ENCODE measurements at places on chromosomes 3 and 15.

GRCh38 chr15:39127151-39127790, 453.6 kb upstream of the THBS1 start:
- DNase-seq: no peak

- DNase-seq: no peak
Measured at GRCh38 chr3:133866141-133866540, 29.5 kb downstream of the RAB6B start.

DNA sequence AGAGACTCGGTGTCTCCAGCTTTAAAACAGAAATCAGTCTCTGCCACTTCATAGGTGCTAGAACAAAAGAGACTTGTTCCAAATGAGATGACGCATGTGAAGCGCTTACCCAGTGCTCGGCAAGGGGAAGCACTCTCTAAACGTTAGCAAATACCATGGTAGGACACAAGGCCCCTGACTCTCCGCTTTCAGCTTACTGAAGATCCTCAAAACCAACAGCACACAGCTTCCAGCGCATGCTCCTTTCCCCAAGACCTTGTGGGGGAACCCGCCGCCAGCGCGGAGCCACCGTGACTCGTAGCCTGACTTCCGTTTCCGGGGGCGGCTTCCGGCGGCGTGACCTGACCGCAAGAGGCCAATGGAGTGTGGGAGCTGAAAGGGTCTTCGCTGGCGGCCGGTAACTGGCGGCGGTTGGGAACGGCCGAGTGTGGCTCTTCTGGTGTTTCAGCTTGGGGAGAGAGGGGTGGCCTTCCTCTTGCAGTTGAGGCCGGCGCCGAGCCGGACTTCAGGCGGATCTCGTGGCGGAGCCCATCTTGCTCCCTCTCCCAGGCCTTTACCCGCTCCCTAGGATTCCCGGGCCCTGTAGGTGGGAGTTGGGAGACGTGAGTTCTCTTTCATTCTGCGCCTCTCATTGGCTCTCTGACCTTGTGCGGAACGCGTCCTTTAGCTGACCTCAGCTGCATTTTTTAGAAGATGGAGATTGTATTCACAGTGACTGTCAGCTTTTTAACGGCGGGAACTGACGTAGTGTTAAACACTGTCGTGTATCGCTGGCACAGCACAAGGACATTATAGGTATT, at the start of gene THUMPD3:
Gene THUMPD3, plus strand, starts transcription at position 324 of the 800 bp plus-strand sequence. CDS start 2,015 bp downstream, outside the sequence.
- peak; percentile 73 for DNase-seq

GRCh38 chr15:67303490-67304363, 49.1 kb downstream of the IQCH start:
- no peak for DNase-seq

DNA sequence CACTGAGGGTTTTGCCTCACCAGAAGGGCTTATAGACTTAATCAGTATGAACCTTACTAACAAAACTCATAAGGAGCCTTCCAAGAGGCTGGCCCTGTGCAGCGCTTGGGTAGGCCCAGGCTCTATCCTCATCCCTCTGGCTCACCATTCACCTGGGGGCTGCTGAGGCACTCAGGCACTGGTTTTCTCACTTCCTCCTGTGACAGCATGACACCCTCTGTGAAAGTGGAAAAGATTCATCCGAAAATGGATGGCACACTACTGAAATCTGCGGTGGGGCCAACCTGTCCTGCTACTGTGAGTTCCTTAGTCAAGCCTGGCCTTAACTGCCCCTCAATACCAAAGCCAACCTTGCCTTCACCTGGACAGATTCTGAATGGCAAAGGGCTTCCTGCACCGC, 41.3 kb downstream of the PSMD6 start:
- DNase-seq: no peak

DNA sequence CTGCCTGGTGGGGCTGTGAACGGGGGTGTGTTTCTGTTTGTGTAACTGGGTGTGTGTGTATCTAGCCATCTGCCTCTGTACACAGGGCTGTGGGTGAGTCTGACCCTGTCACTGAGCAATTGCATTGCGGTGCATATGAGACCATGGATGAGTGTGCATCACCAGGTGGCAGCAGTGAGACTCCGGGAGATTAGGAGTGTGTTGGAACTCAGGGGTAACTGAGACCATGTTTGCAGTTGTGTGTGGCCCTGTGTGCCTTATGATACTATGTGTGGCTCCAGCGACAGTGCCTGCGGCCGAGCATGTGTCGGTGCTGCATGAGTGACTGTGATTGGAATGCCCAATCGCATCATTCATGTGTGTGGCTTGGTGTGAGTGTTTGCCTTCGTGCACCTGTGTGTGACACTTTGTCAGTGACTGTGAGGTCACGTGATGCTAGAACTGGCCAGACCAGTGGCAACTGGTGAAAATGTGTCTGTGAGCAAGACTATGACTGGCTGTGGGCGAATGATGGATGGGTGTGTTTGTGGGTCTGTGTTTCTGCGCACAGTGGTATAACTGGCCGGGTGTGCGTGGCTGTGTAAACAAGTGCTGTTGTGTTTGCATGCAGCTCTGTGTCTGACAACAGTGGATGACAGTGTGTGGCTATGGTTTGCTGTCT, 14.0 kb downstream of the VILL start:
- DNase-seq: peak; percentile 79

GRCh38 chr3:183360971-183361624, 67.3 kb downstream of the MCF2L2 start:
- no peak for DNase-seq

GRCh38 chr15:66574596-66574950, 8.8 kb upstream of the LCTL start:
- no peak for DNase-seq

- DNase-seq: no peak
Measured at GRCh38 chr15:40933517-40933902, 4.4 kb downstream of the DLL4 start.

DNA sequence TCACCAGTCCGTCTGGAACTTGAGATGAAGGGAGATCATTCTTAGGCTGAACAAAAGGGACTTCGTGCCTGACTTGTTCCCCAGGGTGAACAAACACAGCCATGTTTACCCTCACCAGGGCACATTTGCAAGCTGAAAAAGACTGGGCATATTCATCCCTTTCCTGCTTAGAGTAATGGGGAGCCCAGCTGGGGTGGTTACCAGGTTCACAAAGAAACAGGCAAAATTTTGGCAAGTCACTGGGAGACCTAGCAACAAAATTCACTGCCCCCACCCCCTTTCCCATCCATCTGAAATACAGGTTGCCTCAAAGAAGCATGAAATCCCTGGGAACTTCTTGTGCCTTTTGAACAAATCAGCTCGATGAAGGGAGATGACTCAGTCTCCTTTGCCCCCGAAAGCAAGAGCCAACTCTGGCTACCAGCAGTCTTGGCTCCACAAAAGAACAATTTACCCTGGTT, 775.0 kb downstream of the SQOR start:
- DNase-seq: no peak

GRCh38 chr3:45092132-45093031, 53.8 kb downstream of the CDCP1 start:
- no peak for DNase-seq

DNA sequence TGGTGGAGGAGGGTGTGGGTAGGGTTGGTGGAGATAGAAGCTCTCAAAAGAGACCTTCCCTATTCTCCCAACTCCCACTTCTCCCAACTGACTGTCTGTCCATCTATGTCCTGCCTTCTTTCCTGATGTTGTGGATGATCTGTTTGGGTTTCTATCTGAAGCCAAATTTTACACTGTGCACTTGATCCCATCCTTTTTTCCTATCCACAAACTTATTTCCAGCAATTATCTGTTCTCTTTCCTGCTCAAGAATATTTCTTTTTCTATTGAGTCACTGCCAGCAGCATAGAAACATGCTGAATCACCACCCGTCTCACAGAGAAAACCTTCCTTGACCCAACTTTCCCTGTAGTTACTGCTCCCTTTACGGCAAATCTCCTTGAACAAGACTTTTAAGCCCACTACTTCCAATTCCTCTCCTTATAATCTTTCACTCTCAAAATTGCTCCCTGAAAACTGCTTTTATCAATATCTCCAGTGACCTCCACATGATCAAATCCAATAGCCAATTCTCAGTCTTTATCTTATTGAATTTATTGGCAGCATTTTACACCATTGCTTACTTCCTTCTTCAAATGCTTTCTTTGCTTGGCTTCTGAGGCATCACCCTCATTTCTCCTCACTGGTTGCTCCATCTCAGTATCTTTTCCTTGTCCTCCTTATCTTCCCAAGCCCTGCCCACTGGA, 141.2 kb upstream of the SLC7A14 start:
- DNase-seq: no peak

DNA sequence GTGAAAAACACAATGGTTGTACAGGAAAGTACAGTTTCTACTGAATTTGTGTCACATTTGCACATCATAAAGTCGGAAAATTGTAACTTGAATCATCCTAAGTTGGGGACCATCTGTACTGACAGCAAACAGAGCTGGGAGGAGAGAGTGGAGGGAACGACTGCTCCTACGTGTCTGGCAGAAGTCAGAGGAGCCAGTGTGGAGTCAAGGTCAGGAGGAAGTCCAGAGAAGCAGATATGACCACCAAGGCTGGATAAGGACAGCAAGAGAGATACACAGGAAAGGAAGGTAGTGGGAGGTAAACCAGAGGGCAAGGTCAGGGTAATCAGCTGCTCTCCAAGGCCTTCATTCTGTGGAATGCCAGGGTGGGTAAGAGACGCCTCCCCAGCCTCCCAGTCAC, 2.7 kb upstream of the CILP start:
- no peak for DNase-seq

DNA sequence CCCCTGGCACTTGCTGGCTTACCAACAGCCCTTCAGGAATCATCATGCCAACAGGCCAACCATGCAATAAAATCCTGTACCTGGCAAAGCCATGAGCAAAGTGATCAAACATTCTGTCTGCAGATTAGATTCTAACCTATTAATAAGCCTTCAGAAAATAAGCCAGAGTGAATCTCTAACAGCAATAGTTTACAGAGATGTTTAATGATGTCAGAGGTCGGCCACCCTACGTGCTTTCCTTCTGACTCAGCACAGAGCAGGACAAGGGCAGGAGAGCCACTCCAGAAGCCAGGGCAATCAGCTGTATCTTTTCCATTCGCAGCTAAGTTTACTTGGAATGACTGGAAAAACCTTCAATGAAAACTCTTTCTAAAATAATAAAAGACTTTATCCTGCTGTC, 13.1 kb downstream of the COL8A1 start:
- no peak for DNase-seq

GRCh38 chr15:93265111-93265556, 176.1 kb upstream of the RGMA start:
- peak; percentile 83 for DNase-seq

- DNase-seq: no peak
Measured at GRCh38 chr3:130935761-130936492, 42.0 kb downstream of the ATP2C1 start.

DNA sequence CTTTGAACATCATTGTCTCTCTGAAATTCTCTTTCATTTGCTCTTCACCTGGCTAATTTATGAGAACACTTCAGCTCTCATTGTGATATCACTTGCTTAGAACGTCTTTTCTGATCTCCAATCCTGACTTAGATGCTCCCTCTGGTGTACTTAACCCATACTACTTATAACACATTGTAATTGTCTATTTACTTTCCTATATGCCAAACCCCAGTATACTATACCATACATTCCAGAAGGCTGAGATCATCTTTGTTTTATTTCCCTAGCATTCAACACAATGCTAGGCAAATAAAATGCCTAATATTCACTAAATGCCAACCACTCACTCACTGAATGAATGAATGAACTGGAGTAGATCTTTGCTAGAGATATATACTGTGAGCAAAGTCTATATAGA, 27.0 kb upstream of the PEX5L start:
- DNase-seq: no peak

DNA sequence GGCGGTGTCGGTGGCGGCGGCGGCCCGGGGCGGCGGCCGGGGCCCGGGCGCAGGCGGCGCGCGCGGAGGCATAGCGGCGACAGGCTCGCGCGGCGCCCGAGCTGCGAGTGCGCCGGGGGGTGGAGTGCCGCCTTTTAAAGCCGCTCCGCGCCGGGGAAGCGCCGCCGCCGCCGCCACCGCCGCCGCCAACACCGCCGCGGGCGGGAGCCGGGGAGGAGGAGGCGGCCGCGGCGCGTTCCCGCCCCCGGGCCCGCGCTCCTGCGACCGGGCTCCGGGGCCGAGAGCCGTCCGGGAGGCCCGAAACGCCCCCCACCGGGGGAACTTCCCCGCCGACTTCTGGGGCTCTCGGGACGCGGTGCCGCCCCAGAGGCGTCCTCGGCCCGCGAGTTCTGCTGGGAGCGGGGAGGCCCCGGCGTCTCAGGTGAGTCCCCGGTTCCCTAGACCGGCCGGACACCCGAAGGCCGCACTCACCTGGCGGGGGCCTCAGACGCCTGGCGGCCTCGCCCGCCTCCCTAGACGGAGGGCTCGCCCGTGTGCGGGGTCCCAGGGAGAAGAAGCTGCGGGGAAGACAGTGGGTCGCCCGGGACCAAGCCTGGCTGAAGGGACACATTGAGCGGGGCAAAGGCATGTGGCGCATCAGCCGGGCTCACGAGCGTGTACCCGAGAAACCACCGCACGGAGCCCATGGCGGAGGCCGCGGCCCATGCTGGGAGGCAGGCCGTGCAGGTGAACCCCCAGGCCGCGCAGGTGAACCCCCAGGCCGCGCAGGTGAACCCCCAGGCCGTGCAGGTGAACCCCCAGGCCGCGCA, at the start of gene PCSK6:
Gene PCSK6, minus strand, starts transcription at position 109 of the 809 bp plus-strand sequence. Its CDS starts 37 bp downstream, at position 72.
- peak; percentile 30 for DNase-seq

GRCh38 chr3:19960696-19961095, 13.8 kb downstream of the RAB5A start:
- DNase-seq: no peak

- no peak for DNase-seq
Measured at GRCh38 chr15:76846782-76847181, 58.4 kb downstream of the SCAPER start.

DNA sequence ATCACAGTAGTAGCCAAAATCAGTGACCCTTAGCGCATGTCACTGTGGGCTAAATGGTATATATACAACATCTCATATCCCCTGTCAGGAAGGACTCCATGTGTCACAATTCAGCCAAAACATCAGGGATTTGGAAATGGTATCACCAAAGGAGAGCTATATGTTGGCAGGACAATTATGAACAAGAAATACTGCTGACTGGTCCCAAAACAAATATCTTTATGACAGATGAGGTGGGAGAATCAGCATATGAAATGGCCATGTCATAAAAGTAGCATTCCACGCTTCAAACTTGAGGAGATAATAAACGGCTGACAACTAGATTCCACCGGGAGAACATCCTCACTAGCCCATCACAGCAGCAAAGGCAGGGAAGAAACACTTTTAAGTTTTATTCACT, 158.4 kb downstream of the MAGI1 start:
- DNase-seq: no peak

- no peak for DNase-seq
Measured at GRCh38 chr3:107198581-107199181, 178.6 kb upstream of the CCDC54 start.

All from NCI-H524 (cell line).